CD4-positive, alpha-beta T cell treated with Interleukin-10 for 1 hour (primary cell): ENCODE measurements at places on chromosomes 4 and X.

DNA sequence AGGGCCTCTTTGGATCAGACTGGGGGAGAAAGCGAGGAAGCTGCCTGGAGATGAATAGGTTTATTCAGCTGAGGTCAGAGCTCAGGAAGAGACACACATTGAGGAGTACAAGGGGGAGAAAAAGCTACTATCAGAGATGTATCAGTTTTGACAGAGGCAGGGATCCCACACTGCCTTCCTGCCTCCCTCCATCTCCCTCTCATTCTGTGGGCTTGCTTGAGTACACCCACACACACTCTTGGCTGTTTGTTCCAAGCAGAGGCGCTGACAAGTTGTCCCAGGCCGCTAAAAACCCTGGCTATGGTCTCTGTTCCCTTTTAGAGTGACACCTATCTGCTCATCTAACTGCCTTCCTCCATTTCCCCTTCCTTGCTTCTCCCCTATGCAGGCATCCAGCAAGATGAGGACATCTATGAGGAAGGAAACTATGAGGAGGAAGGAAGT, 5.2 kb downstream of the TSPYL2 start:
- DNase-seq, result peak; percentile 24

GRCh38 chrX:6890544-6891261, 256.8 kb upstream of the STS start:
- no peak for DNase-seq

DNA sequence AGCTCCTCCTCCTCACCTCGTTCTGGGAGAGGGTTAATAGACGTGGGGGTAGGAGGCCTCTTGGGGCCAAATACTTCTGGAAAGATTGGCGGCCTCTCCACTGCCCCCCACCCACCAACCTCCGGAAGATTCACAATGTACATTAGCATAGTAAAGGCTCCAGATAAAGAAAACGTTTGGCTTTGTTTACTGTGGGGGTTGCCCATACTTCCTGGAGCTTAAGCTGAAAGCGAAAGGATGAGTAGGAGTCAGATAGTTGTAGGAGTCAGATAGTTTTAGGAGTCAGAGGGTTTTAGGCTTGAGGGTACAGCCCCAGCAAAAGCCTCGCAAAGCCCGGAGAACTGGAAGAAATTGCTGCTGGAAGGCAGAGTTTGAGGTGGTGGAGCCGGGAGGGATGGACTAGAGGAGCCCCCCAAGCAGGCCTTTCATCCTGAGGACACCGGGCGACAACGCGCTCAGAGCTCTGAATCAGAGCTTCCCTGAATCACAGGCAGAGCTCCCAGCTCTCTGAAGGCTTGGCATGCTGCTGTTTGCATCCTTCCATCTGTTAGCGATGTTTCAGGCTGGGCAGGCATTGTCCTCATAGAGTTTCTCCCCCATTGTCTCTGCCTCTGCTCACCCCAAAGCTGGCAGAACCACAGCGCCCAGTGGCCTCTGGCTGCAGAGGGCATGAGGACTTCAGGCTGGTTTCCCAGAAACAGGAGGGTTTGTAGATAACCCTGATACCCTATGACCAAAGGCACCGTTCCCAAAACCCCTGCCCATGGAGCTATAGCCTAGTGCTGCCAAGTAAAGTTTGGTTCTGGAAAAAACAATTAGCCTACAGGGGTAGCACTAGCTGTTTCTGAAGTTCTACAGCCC, 280.7 kb downstream of the BCOR start:
- DNase-seq, result no peak

DNA sequence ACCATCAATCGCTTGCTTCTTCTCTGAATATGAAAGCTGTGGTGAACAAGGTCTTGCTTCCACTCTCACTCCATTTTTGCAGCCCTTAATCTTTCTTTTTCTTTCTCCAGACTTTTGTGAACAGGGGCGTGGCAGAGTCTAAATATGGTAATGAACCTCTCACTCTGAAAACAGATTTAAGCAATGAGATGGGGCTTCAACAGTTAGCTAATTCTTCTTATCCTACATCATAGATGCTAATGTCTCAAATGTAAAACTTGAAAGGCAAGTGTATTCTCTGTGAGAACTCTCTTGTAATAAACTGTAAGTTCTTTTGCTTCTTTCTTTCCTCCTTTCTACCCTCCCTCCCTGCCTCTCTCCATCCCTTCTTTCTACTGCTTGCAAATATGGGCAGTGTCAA, 106.5 kb upstream of the ANK2 start:
- DNase-seq, result no peak

DNA sequence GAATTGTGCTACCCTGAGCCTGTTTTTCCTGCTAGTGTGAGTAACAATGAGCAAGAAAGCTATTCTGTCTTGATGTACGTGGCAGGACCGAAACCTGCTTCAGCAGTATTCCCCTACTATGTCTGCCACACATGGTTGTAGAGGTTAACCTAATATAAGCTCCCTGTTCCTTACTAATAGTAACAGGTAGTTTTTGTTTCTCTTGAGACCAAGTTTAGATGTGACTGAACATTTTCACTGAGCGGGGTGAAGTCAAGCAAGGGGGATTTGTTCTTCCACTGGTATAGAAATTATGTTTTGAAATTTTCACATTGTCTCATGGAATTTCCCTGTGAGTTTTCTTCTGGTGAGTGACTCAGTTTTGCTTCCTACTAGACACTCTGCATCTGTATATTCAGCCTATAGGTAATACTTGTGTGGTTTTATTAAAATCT, 37.3 kb downstream of the RRAGB start:
- DNase-seq, result no peak

GRCh38 chr4:102625232-102625930, 124.2 kb downstream of the NFKB1 start:
- peak; percentile 85 for DNase-seq

GRCh38 chrX:56994375-56995270, 718 bp downstream of the SPIN3 start:
- no peak for DNase-seq

- DNase-seq, result no peak
Observed at GRCh38 chr4:144579411-144580030, 66.4 kb upstream of the HHIP start.

DNA sequence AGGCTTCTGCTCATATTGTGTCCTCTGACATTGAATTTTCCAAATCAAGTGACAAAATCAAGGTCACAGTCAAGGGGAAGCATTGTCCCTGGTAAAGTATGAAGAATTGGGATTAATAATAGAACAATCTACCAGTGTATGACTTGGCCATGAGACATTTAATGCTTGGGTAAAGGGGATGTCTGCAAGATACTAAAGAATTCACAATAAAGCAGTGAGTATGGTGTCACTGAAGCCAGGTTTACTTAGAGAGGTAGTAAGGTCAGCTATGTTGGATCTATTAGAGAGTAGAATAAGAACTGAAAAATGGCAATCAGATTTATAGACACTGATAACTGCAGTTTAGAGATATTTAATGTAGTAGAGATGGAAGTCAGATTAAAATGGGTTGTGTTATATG, 349.2 kb downstream of the BMPR1B start:
- no peak for DNase-seq

DNA sequence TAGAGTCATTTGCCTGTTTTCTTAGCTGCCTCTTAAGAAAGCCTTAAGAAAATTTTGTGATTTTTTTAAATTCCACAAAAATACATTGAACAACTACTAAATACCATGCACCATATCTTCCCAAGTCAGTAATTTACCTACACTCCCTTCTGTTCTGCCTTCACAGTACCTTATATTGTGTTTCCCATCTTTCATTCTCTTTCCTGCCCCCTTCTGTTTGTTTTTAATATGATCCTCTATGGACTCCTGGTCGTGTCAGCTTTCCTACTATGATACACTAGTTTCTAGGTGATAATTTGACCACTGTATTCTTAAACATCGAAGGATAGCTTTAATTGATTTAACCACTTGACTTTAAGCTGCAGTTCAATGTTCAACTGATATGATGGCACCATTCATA, 297.7 kb upstream of the HAND2 start:
- DNase-seq, result no peak

- DNase-seq, result no peak
Observed at GRCh38 chr4:61440321-61440720, 240.2 kb downstream of the ADGRL3 start.

DNA sequence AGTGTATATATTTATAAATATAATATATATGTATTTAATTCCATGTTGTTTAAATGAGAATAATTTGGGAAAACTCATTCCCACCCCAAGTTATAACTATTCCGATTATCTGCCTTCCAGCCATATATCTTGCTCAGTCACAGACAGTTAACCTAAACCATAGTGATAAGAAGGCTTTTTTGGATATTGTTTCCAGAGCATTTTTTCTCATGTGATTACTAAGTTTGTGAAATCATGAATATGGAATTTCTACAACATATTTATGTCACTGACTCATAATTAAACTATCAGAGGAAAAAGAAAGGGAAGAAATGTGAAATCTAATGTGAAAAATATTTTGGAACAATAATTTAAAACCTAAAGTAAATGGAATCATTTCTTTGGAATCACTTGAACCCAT, 1163.5 kb upstream of the PABPC4L start:
- DNase-seq, result no peak

DNA sequence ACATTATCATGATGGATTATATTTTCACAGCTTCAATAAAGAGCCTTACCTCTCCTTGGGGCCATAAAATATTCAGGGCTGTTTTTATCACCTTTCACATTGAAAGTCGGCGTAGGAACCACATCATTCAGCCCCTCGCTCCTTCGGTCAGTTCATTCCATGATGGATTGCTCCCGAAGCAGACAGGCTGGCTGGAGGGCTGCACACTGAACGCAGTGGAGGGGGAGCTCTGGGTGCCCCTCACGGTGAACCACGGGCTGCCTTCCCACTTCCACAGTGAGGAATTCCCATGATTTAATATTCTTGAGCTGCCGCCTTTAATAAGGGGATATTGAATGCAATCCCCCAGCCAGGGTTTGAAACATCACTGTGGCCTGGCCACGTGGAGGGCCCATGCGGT, 16.0 kb downstream of the PPP2R2C start:
- DNase-seq, result no peak

GRCh38 chrX:78693012-78693411, 33.9 kb upstream of the RTL3 start:
- DNase-seq, result no peak

DNA sequence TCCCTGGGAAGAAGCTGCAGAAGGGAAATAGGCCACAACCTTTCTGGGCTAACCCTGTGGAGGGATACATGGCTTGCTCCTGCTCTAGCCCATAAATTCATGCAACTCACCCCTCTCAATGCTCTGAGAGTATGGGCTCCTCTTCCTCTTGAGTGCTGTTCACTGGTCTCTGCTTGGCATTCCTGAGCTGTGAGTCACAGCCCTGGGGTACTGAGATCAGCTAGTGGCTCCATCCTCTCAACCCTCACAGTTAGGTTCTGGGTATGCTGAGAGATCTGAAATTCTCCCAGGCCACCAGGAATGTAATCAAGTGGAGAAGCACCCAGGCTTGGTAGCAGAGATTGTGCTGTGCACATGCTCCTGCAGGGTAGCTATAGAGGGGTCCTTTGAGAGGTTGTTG, 60.6 kb upstream of the SPANXN2 start:
- no peak for DNase-seq

DNA sequence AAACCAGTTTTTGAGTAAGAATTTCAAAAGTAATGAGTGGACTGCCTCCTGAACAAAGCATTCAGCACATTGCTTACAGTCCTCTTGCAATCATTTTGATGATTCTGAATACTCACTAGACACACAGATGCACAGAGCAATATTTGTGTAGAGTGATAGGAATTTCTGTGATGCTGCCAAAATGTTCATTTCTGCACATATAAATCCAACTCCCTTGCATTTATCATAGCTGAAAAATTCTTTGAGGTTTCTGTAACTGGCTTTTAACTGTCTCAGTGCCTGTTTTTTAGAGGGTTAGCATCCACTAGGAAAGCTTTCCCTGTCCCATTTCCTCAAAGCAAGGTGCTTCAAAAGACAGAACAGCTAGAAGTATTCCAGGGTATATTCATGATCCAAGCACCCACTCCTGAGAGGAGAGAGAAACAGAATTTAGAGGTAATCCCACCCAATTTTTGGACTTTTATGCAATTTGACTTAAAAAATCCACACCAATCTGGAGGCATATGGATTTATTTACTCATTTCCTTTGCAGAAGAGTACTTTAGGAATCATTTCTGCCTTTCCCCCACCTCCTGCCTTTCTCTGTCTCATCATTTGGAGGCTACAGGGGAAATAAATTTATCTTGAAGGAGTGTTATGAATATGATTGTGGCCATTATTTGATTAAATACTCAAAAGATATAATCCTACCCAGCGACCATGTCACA, 234.5 kb upstream of the SLIT2 start:
- no peak for DNase-seq

DNA sequence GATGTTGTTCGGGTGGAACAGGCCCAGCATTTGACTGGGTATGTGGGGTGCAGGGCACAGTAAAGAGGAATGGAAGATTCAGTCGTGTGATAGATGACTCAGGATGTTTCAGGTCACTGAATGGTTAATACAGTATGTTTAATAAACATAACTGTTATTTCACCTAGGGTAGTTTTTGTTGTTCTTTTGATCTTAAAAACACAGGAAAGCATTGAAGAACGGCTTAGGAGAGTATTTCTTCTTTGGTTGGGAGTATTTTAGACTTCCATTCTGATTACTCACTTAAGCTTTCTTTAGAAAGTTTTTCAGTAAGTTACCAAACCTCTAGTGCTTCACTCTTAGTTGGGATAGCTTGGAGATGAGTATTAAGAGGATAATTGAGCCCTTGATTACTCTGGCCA, 62.3 kb downstream of the STAG2 start:
- DNase-seq, result no peak

- DNase-seq, result no peak
Observed at GRCh38 chr4:100795581-100795980, 277.8 kb upstream of the EMCN start.

GRCh38 chrX:148512453-148512852, 12.0 kb downstream of the AFF2 start:
- no peak for DNase-seq

- no peak for DNase-seq
Observed at GRCh38 chr4:134762053-134762452, 560.5 kb upstream of the PABPC4L start.

DNA sequence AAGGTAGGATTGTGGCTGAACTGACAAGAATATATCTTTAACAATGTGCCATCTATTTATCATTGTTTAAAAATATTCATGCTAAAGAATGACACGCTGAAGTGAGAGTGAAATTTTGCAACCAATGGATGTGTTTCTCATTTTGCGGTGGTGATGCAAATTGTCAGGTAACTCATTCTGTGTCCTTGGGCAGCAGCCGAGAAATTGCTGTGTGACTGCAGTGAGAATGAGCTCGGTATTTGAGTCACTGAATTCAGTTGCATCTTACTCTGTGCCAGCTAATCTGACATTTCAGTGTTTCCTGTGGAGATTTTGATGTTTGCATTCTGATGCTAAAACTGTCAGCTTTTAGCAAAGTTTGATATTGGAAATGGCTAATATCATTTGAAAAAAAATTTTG, 28.1 kb downstream of the MCUB start:
- peak; percentile 4 for DNase-seq

- peak; percentile 88 for DNase-seq
Observed at GRCh38 chrX:39854772-39855747, 242.7 kb downstream of the BCOR start.

DNA sequence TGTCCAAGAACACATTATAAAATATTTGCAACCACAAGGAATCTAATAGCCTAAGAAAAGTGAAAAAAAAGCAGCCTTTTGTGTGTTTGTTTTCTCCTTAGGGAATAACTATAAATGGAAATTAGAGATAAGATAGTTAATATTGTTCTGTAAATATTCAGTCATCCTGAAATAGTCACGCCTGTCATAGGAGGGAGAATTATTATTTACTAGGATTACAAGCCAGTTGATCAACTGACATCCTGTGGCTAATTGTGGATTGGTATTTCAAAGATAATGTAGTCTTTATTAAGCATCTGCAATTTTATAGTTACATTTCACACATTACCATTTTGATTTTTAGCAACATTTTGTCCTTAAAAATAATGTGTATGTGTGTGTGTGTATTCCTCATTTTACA, 118.6 kb downstream of the CCSER1 start:
- DNase-seq, result no peak
